ENCODE measurements at places on chromosomes 12 and 14.

DNA sequence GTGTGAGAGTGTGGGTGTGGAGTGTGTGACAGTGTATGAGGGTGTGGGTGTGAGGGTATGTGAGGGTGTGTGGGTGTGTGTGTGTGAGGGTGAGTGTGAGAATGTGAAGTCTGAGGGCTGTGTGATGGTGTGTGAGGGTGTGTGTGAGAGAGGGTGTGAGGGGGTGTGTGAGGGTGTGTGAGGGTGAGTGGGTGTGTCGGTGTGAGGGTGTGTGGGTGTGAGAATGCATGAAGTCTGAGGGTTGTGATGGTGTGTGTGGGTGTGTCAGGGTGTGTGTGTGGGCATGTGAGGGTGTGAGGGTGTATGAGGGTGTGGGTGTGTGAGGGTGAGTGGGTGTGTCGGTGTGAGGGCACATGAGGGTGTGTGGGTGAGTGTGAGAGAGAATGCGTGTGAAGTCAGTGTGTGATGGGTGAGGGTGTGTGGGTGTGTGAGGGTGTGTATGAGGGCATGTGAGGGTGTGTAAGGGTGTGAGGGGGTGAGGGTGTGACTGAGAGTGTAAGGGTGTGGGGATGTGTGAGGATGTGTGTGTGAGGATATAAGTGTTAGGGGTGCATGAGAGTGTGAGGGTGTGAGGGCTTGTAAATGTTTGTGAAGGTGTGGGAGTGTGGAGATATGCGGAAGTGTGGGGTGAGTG is 36.4 kb downstream of the TMEM121 start:
- DNase-seq: no peak

DNA sequence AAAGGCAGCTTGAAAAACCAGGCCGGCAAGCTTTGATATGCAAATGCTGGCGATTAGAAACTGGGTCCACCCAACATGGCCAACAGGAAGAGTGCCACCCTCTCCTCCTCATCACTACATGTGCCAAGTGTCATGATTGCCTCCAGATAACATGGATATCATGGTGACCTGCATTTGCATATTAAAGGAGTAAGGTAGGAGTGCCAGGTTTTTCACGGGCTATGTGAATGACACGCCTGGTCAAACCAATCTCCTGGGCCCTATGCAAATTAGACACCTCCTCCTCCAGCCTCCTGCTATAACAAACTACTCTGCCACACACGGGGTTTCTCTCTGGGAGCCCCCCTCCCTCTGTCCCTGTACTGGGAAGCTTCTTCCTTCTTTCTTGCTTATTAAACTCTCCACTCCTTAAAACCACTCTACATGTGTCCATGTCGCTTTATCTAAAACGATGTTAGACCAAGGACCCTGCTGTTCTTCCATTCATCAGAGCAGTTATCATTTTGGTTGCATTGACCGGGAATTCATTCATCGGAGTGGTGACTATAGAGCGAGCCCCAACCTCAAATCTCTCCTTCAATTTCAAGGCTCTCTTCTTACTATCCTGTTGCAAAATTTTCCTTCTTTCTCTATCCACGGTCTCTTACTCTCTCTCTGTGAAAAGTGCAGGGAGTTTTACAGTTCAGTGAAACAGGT is 27.5 kb downstream of the APOBEC1 start:
- no peak for DNase-seq

DNA sequence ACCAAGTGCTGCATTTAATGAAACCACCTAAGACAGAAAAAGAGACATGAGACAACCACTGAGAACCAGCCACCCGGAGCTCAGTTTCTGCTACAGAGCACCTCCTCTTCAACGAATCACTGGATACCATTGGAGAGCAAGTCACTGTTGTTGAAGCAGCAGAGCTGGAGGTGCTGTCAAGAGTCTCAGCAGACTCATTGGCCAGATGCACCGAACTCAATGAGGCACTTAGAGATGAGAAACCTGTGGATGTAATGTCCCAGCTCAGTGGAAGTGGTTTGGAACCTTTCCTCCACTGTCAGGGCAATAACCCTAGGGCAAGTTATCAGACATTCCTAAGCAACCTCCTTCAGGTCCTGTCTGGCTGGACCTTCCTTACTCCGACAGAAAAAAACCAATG is 13.1 kb downstream of the NPC2 start:
- DNase-seq: no peak

DNA sequence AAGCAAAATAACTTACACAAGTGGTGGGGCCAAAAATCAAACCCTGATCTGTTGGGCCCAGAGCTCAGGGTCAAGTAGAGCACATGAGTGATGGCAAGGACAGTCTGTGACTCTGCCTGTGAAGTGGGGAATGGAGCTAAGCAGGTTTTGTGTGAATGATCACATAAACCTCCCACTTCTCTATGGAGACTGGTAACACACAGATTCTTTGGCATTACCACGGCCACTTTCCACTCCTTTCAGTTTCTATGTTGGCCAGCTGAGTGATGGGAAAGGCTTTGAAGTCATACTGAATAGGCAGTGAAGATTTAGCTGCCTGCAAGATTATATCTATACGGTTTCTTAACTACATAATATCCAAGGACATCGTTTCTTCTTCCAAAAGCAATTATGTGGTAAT is 97.9 kb downstream of the ARMH4 start:
- DNase-seq: peak; percentile 22

DNA sequence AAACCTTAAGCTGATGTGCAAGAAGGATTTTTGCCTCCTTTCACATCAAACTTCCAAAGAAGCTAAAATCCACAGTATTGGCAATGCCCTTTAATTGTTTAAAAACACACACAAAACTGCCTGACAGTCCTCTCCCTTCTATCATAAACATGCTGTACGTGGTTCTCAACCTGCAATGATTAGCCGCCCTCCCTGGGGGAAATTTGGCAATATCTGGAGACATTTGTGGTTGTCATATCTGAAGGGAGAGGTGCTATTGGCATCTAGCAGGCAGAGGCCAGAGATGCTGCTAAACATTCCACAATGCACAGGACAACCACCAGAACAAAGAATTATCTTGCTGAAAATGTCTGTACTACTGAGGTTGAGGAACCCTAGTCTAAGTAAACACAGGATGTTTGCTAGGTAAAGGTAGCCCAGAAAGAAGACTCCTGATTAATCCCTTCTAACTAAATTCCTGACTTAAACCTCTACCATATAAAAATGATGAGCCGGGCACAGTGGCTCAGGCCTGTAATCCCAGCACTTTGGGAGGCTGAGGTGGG is 1.2 kb downstream of the ACOT6 start:
- DNase-seq: no peak

GRCh38 chr12:88362439-88362838 is 217.8 kb downstream of the KITLG start:
- peak; percentile 40 for DNase-seq

DNA sequence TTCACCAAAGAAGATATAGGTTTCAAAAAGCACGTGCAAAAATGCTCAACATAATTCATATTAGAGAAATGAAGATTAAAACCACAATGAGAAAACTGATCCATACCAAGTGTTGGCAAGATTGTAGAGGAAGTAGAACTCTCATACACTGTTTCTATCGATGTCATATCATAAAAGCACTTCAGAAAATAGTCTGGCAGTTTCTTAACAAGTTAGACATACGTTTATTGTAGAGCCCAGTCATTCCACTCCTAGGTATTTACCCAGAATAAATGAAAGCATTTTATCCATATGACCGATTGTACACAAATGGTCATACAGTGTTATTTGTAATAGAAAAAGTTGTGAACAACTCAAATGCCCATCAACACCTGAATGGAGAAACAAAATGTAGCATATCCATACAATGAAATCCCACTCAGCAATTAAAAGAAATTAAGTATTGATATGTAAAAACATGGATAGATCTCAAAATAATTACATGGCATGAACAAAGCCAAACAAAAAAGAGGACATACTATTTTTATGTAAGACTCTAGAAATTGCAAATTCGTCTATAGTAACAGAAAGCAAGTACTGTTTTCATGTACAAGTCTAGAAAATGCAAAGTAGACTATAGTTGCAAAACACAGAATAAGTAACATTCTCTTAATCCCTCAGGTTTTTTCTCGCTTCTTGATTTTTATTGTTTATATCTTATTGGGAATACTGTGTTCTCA is 41.0 kb downstream of the USP15 start:
- no peak for DNase-seq

GRCh38 chr12:48003226-48004052 is 837 bp downstream of the COL2A1 start:
- no peak for DNase-seq

DNA sequence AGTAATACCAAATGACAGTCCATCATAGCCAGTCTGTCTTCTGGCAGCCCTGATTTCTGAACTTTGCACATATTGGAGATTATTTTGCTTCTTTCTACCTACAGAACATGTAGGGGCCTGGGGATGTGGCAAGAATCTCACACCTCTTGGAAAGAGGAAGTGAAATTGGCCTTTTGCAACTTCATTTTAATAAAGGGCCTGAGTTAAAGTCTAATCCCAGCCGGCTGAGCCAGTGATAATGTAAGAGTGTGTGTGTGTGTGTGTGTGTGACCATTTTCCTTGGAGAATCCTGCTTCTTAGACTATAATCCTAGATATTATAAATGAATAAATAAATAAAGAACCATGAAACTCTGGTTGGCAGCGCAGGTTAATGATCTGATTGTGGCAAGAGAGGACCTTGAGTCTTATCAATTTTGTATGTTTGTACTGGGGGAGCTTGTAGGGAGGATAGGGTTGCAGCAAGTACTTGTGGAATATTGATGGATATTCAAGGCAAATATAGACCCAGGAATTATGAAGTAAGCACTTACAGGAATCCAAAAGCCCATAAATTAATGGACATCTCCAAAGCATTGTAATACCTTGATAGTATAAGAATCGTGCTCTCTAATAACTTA is 233.2 kb upstream of the AMIGO2 start:
- peak; percentile 44 for DNase-seq

DNA sequence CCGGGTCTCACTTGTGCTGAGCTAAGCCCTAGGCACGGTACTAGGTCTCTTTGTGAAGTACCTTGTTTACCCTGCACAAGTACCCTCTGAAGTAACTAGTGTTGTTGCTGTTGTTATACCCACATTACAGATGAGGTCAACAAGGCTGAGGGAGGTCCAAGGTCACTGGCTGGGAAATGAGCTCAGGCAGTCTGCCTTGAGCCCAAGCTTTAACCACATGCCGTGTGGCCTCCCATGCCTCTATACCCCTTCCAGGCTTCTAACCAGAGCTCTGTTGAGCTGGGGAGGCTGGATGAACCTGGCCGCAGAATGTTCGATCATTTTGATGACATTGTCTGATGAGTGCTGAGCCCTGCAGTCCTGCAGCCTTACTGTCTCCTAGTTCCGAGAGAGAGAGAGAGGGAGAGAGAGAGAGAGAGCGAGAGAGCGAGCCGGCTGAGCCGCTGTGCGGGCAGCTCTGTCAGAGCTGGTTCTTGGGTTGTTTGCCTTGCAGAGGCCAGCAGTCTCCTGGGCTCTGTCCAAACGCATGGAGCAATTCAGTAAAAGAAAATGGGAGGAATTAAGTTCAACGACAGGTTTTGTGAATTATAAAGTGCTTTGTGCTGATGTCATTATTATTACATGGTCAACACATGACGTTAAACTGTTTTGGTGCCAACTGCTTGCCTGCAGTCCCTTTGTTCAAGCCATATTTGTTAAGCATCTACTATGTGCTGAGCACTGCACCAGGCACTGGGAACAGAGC is 13.1 kb downstream of the JDP2 start:
- DNase-seq: no peak

- no peak for DNase-seq
Measured at GRCh38 chr12:103645202-103645601, 58.1 kb downstream of the STAB2 start.

DNA sequence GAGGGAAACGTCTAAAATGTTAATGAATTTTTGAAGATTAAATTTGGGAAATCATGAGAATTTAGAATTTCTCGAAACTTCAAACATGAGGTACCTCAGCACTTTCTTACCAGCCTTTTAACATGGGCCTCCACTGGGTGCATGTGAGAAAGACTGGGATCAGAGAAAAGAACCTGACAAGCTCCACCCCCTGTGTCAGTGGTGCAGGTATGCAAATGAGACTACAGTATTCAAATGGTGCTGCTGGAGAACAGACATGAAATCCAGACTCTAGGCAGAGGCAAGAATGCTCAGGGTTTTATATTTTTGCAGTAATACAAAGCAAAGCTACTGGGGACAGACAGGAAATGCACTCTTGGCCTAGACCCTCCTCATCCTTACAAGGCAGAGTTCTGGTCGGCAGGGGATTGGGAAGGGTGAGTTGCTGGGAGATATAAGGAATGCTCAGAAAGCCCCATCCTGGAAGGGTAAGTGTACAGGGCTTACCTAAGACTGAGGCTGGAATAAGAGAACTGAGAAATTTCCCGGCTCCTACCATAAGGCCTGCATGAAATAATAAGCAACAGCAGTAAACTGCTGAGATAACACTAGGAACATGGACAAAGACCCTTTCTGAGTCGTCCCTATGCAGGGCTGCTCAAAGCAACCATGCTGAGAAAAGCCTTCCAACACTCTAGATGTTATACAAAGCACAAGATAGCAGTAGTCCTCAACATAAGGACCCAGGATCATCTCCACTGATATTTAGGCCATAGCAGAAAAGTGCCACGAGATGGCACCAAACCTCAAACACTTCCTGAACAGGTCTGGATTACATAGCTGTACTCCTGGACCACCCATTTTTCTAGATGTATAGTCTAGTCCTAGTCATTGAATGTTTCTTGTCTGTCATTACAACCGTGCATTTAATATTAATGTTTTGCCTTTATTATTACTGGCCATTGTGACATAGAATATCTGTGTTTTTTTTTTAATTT is 260.8 kb downstream of the RASSF9 start:
- peak; percentile 57 for DNase-seq

DNA sequence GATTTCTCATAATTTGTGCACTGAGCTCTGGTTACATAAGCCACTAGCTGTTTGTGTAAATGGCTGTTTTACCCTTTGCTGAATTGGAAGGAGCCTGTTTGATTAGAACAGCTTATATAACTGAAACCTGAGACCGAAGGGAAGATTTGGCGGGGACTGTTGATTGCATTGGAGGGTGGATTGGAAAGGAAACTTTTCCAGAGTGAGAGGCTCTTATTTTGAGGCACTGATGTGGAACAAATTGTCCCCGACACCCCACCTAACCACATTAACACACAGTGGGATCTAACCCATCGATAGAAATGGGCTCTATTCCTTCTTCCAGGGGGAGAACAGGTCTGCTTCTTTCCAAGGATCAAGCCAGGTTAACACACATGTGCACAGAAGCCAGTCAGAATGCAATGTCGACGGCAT is 51.7 kb downstream of the TMEM30B start:
- DNase-seq: no peak

- peak; percentile 49 for DNase-seq
Measured at GRCh38 chr12:41605545-41606305, 417.6 kb downstream of the PDZRN4 start.

GRCh38 chr14:100292776-100293461 is 13.3 kb downstream of the SLC25A29 start:
- no peak for DNase-seq

DNA sequence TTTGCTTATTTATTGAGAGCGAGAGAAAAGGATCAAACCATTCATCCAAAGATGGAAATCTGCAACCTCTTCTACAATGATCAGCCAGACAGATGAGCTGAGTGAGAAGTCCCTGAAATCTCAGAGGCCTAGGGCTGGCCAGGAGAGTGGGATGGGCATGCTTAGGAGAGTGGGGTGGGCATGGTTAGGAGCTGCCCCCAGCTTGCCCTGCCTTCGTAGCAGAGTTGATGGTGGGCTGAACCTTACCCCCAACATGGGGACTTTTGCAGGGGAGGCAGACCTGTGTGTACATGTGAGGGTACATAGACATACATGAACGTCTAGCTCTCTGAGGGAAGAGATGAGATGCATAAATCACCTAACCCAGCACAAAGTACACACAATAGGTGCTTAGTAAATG is 95.7 kb upstream of the ESRRB start:
- no peak for DNase-seq

GRCh38 chr14:54803926-54804537 is 98.6 kb downstream of the GCH1 start:
- no peak for DNase-seq

Data from renal cortical epithelial cell (primary cell).